Stimulated activated CD8-positive, alpha-beta memory T cell treated with anti-CD3 and anti-CD28 coated beads, Interleukin-2, amount 100 ng/mL, for 1 hour (primary cell): ENCODE measurements at places on chromosomes 4 and X.

GRCh38 chr4:10032625-10033024, 11.3 kb upstream of the SLC2A9 start:
- no peak for DNase-seq

DNA sequence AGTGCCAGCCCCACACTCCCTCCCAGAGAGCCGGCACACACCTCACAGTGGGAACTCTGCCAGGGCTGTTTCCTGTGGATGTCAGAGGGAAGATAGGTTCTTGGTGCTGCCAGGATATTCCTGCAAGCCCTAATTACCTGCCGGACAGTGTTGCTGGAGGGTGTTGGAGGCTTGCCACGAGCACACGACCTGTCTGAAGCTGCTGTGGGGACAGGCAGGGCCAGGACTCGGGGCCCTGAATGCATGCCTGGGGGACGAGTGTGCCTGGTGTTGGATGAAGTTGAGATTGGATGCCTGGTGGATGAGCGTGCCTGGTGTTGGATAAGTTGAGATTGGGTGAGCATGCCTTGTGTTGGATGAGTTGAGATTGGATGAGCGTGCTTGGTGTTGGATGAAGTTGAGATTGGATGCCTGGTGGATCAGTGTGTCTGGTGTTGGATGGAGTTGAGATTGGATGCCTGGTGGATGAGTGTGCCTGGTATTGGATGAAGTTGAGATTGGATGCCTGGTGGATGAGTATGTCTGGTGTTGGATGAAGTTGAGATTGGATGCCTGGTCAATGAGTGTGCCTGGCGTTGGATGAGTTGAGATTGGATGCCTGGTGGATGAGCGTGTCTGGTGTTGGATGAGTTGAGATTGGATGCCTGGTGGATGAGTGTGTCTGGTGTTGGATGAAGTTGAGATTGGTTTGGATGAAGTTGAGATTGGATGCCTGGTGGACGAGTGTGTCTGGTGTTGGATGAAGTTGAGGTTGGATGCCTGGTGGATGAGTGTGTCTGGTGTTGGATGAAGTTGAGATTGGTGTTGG, 23.2 kb upstream of the UVSSA start:
- no peak for DNase-seq

DNA sequence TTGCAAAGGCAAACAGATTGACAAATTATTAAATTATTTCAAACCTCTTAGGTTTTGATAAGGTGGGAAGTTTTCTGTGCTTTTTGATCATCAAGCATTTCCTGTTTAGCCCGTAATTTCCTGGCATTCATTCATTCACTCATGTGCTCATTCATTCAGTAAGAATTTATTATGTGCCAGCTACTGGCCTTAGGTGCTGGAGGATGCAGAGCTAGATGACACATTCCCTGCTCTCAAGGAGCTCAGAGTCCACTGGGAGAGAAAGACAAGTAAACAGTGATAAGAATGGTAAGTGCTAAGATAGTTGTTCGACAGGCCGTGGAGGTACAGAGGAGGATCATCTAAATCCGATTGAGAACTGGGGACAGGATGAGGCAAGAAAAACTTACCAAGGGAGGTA, 153.0 kb downstream of the DCTD start:
- DNase-seq: no peak

- DNase-seq: no peak
Measured at GRCh38 chrX:119292445-119292844, 56.4 kb downstream of the PGRMC1 start.

- DNase-seq: no peak
Measured at GRCh38 chr4:11424856-11425255, 3.8 kb downstream of the HS3ST1 start.

GRCh38 chr4:160894128-160894527, 1269.7 kb downstream of the FSTL5 start:
- DNase-seq: no peak

- DNase-seq: no peak
Measured at GRCh38 chrX:96621811-96622210, 62.8 kb upstream of the DIAPH2 start.

DNA sequence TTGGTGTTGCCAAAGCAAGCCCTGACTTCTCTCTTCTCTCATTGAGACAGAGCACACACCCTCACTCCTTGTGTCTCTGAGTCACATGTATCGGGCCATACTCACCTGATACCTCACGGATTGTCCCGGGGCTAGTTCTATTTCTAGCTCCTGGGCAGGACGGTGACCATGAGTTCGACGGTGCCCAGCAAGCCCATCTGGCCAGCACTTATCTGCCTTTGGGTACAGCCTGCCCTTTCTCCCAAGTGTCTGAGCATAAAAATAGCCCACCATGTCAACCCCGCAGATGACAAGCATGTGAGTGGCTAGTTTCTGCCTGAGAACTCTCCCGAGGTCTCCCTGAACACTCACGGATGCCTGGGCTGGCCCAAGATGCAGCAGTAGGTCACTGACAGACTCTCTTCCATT, 158.5 kb downstream of the DHRSX start:
- DNase-seq: no peak

DNA sequence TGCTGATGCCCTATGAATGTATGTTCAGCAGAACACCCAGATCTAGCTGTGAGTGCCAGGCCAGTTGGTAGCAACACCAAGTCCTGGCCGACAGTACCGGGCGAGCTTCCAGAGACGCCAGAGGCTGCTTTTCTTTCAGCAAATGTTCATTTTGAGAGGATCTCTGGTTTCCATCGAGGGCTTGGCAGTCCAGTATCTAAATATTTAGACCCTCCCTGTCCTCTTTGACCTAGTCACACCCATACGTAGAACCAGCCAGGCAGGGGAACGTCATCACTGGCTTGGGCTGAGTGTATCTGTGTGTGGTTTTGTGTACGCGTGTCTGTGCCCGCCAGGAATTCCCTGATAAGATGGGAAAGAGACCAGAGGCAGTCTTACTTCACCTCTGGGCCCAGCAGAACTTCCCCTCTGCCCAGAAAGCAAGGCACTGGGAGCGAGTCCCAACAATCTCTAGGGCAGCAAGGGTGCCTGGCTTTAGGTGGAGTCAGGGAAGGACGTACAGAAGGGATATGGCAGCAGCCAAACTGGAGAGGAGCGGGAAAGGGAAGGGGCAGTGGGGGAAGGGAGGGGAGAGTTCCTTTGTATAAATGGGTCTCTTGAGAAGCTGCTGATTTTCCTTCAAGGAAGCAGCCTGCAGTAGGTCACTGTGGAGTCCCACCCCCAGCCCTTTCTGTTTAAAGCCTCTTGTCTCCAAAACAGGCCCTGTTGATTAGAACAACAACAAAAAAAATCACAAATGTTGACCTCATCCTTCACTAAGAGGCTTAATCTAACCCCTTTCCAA, 15.0 kb upstream of the ELF4 start:
- no peak for DNase-seq

DNA sequence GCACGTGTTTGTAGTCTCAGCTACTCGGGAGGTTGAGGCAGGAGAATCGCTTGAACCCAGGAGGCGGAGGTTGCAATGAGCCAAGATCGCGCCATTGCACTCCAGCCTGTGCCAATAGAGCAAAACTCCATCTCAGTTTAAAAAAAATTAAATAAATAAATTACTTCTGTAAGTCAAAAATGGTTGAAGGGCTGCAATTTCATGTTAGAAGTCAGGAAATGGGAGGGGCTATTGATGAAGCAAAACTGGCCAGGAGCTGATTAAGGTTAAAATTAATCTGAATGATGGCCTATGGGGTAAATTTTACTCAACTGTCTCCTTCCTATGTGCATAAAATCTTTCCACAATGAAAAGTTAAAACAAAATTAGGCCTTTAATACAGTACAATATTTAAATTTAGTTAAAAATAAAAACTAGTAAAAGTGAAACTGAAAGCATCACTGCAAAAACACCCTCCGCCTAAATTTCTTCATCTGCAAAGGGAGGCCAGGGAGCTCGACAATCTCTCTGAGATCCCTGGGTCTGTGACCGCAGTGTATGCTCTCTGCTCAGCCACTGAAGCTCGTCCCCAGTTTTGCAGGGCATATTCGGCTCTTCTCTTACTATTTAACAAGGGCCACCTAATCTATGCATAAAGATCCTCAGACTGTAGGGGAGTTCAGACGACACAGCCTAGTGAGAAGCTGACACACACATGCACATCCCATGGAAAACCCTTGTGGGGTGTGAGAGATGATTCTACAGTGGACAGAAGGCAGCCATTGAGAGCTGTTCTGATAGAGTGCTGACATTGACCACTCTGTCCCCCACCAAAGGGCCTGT, 57.2 kb downstream of the IRF2 start:
- no peak for DNase-seq
